Activated CD4-positive, CD25-positive, alpha-beta regulatory T cell (primary cell): ENCODE measurements at places on chromosomes 7 and 10.

DNA sequence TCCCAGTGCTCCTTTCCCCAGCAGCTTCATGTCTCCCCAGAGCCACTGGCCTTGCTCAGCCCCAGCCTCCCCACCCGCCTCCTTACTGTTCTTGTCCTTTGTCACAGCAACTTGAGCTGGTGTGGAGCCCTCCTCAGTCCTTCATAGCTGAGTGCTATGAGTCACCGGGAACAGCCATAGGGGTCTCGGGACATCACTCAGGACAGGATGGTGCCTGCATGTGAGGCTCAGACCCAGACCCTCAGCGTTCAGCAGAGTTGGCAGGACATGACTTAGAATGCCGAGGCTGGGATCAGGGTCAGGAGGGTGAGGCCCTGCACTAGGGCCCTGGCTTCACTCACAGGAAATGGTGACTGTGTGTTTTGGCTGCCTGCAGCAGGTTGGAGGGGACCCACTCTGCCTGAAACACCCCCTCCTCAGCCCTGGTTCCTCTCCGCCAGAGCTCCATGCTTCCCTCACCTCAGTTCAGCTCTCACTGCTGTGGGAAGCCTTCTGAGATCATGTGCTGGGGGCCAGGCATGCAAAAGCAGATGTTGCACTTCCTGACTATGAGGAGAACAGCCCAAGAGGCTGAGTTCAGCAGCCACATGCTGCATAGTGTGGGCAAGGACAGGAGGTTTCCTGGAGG, 40.7 kb upstream of the GJD4 start:
- no peak for DNase-seq

DNA sequence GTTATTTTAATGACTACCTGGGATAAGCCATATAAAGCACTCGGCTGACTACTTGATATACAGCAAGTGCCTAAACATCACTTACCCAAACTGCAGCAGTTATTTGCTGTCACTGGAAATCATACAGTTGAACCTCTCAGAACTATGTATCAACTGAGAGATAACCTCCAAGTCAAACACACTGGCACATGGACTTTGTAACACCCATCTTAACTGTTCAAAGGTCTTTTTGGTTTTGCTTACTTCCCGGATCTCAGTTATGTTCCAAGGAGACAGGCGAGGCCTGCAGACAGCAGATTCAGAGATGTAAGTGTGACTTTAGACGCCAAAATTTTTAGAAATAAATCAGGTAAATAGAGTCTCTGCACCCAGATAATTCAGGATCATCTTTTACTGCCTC, 34.6 kb upstream of the DAGLB start:
- no peak for DNase-seq

DNA sequence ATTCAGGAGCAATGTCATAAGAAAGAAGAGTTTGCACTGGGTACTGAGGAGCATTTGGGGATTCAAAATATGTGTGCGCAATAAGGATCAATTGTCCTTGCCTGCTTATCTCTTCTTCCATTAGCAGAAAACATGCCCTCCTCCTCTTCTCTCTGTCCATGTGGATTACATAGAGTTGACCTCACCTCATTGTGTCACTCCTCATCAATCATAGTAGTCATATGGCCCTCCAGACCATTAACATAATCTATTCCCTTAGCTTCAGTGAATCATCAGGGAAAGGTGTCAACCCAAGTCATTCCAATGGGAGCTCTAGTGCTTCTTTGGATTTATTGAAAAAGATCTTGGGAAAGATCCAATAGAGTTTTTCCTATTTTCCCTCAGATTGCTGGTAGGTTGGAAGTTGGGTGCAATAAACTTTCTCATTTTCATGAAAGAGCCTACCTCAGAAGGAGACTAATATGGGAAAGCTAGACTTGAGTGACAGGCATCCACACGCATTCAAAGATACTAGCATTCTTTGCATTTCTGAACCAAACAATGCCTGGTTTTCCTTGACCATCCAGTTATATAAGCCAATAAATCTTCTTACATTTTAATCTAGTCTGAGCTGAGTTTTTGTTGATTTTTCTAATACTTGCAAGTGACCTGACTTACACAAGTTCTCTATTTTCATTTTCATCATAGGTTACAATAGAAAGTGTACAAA, 71.5 kb upstream of the FAM13C start:
- no peak for DNase-seq

- no peak for DNase-seq
These were observed 39.5 kb downstream of the WNT2 start for GRCh38 chr7:117283371-117283770.

- no peak for DNase-seq
These were observed 13.4 kb upstream of the GLI3 start for GRCh38 chr7:42250411-42250810.
